ENCODE measurements at places on chromosomes 12 and 14.
A peak's percentile ranks its signal among the peaks of the same experiment; 100 is the strongest.

GRCh38 chr14:34088914-34089313 lies 138.0 kb upstream of the EGLN3 start:
- DNase-seq, result no peak

DNA sequence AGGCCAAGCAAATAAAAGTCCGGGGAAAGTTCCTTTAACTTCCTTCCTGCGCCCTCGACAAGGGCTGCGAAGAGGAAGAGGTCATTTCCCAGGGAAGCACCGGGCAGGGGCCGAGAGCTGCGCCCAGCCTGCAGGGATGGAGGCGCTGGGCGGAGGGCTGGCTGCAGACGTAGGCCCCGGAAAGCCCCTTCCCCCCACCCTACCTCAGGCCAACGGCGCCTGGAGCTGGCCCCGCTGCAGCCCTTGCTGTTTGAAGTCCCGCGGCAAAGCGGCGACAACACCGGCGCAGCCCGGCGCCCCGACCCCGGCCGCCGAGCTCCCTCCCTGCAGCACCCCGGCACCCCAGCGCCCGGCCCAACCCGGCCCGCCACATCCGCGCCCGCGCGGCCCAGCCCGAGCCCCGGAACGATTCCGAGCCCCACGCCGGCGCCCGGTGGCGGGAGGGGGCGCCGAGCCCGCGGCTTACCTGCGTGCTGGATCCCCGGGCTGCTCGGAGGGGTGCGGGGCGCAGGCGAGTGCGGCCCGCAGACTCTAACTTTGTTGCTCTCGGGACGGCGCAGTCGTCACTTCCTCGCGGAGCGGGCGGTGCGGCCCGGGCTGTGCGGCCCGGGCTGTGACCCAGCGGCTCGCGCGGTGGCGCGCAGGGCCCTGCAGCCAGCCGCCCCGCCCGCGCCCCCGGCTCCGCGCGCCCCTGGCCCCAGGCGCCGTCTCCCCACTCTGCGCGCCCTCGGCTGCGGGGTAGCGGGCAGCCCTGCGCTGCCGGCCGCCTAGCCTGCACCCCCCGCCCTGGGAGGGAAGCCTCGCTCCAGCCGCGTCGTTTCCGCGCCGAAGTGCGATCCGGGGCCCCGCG lies 64.8 kb upstream of the PTGR2 start:
- peak; percentile 46 for DNase-seq

- peak; percentile 60 for DNase-seq
These were observed at the start of gene DGKA for GRCh38 chr12:55930771-55931316. Gene DGKA (plus strand): TSS chr12:55931162. CDS start chr12:55936504, 5,342 bp downstream.

DNA sequence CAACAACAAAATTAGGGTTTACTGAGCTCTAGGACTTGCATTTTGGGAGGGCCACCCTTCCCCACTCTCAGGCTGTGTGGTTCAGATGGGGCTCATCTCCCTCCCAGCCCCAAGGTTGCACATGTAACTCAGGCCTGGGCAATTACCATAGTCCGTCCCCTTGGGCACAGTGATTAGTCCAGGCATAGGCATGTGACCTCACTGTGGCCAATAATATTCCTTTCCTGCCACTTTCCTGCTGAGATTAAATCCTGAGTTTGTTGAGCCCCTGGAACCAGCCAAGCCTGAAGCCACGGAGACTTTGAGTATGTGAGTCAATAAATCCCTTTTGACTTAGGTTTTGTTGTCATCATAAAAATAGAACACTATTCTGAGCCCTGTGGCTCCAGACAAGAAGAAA lies 113.0 kb downstream of the AACS start:
- no peak for DNase-seq

DNA sequence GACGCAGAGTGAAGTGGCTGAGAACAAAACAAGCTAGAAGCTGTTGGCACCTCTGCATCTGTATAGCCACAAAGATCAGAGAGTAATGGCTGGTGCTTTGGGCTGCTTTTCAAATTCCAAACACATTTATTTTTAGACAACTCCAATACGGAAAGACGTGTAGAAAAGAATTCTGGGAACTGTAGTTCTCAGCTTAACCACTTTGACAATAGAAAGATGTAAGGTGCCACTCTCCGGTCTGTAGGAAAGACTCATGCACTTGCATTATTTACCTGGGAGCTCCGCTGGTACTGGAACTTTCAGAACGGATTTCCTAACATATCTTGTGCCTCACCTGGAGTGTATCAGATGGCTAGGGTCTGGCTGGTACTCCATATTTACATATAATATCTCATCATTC lies 1.8 kb upstream of the OR4K2 start:
- DNase-seq, result no peak

GRCh38 chr14:65156568-65157366 lies 54.5 kb upstream of the MAX start:
- DNase-seq, result no peak

- DNase-seq, result no peak
These were observed 880 bp downstream of the PNMA1 start for GRCh38 chr14:73713206-73713802.

DNA sequence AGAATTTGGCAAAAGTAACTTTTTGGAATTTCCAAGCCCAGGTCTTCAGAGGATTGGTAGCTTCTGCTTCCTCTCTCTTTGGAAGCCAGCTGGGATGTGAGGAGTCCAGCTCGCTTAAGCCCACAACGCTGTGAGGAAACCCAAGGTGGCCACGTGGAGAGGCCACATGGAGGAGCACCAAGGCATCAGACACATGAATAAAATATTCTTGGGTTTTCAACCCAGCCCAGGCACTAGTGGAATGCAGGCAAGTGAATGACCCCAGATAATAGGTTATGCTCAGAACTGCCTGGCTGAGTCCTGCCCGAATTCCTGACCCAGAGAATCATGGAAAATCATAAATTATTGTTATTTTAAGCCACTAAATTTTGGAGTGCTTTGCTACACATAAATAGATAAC lies 119.7 kb upstream of the PARP11 start:
- DNase-seq, result no peak

GRCh38 chr14:23577710-23578392 lies 739 bp downstream of the JPH4 start:
- no peak for DNase-seq

DNA sequence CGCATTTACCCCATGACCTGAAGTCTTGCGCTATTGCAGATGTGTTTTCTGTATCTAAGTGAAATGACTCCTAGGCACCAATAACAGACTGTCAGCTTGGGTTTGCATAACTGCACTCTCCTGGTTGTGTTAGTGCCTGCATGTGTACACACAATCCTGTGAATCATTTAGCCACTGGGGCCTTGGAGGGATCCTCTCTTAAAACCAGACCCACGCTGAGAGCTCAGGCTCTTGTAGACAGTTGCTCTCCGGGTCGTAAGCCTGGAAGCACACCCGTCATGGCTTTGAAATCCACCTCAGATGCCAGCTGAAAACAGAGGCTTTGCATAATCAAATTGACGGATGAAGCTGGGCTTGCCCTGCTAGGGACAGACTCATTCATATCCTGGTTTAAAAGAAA lies 79.2 kb upstream of the RBM19 start:
- no peak for DNase-seq

GRCh38 chr12:132672116-132672515 lies 15.0 kb downstream of the POLE start:
- no peak for DNase-seq

GRCh38 chr12:91954326-91954725 lies 191.3 kb downstream of the BTG1 start:
- DNase-seq, result no peak

DNA sequence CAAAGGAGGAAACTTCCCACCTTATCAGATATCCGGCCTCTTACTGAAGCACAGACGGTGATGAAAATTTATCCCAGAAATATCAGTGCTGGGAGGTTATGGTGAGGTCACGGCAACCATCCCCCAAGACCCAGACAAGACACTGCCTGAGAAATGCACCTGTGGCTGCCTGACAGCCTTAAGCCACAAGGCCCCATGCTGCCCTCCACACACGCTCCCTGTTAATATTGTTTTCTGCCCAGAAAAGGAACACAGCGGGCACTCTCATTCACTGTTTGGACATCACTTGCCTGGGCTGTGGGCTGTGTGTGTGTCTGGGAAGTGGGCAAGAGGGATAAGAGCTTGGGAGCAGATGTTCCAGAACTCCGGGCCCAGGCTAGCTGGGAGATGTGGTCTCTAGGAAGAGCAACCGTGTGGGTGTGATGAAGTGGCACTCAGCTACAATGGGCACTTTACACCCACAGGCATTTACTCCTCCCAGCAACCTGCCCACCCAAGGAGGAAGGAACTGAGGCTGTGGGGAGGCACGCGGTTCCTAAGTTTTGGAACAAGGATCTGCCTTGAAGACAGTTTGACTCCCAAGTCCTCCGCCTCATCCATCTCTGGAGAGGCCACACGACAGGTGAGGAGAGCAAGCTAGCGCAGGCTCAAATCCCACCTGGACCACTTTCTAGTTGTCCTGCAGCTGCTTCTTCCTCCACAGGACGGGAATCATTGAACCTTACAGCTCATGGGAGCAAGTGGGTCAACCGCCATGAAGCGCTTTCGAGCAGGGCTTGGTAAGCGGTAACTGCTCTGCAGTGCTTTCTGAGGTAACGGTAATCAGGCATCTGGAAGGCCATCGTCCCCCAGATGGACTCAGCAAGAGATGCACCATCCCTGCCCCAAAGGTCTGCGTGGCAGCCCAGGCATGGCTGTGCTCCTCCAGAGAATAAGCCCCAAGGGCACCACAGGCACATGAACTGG lies 91.4 kb downstream of the CHGA start:
- DNase-seq, result no peak

DNA sequence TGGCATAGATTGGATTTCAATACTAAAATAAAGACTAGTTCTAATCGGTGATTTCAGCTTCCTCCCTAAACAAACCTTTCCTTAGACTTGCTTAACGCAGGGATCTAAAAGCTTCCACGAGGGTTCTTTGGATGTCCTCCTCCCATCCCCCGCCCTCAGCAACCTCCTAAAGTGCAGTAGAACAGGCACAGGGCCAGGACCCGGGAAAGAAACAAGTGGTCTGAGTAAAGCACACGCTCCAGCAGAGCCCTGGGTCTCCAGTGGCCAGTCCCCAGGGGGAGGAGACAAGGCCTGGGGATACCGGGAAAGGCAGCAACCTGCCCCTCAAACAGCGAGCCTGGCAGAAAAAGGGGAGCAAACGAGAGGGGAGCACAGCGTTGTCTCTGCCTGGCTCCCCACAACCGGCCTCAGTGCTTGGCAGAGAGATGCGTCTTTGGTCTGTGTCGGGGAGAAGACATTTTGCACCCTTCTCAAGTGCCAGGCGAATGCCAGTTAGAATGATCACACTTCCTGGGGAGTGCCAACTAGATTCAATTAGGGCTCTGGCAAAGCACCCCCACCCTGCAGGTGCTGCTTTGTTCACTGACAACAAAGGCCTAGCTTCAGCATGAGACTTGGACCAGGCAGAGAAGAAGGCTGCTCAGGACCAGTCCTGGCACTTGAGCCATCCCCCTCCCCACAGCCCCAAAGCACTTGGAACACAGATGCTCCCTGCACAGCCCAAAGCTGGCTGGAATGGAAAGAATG lies 17.1 kb upstream of the SLC6A12 start:
- DNase-seq, result no peak

- DNase-seq, result no peak
These were observed 17.0 kb downstream of the SLC4A8 start for GRCh38 chr12:51441583-51441982.
